Fibroblast of gingiva (primary cell): ENCODE measurements at places on chromosomes 1 and 21.

DNA sequence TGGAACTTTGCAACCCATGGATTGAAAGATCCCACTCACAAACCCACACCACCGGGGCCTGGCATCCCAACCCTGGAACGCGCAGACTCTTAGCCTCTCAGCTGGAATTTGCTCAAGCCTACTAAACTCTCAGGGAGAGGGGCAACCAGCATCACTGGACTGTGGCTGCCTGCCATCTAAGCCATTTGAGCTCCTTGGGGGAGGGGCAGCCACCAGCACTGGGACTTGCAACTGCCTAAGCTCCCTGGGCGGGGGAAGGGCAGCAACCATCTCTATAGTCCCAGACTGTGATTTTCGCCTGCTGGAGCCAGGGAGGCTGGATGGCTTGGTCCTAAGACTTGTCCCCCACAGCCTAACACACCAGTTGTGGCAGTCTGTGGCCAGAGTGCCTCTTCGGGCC is 122.3 kb downstream of the SNX7 start:
- DNase-seq = no peak

- DNase-seq = no peak
Measured at GRCh38 chr1:183284086-183284485, 98.0 kb downstream of the LAMC2 start.

DNA sequence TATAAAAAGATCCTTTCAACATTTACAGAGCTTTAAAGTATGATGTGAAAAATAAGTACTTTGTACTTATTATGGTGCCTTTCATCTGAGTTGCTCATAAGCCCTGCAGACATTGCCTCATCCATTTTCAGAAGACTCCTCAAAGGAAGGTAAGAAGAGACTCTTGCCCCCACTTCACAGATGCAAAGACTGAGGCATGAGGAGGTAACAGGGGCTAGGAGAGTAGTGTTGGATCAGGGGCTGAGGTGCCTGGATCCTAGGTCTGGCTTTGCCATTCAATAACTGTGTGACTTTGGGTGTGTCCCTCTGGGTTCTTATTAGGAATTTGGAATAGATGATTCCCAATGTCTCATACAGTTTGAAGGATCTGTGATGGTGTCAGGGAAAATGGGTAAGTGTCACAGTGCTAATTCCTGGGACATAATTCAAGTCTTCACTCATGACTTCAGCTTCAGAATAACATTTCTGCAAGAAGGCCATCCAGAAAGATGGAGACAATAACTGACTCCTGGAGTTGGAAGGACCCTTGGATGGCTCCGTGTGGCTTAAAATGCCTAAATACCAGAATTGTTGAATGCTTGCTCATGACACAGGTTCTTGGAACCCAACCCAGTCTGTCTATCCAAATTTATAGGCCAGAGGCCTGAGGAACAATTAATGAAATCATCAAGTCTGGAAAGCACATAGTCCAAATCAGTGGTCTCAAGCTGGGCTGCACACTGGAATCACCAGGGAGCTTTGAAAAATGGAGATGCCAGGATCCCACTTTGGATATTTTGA is 93.1 kb upstream of the RUNX1 start:
- DNase-seq = no peak

GRCh38 chr1:22267413-22268175 is 124.7 kb upstream of the WNT4 start:
- no peak for DNase-seq

GRCh38 chr1:209960926-209961325 is 22.9 kb downstream of the SYT14 start:
- DNase-seq = no peak

- no peak for DNase-seq
Measured at GRCh38 chr1:78830321-78830720, 176.2 kb downstream of the ADGRL4 start.

DNA sequence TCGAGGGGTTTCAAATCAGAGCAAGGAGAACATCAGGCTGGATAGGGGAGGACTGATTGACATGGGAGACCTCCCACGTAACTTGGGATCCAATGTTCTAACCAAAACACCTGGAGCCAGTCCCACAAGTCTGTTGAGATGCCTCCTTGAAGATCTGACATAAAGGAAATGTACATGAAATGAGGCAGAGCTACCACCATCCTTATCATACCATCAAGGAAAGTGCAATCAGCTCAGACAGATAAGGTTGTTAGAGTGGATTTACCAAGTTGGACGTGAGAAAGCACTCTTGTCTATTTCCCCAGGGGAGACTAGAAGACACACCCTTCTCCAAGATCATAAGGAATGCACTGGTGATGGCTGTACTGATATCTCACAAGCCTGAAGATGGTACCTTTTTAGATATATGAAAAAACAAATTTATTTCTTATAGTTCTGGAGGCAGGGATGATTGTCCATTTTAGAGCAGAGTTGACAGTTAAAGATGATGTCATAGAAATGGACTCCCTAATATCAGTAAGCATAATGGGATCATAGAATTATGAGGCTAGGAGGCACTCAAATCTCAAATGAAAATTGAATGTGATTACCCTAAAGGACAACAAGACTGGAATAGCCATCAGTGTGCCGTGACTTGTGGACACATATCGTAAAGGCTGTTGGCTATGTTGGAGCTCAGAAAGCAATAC is 129.1 kb upstream of the RAB4A start:
- no peak for DNase-seq
